NCI-H1048 (cell line): ENCODE measurements at places on chromosomes 11 and 22.

DNA sequence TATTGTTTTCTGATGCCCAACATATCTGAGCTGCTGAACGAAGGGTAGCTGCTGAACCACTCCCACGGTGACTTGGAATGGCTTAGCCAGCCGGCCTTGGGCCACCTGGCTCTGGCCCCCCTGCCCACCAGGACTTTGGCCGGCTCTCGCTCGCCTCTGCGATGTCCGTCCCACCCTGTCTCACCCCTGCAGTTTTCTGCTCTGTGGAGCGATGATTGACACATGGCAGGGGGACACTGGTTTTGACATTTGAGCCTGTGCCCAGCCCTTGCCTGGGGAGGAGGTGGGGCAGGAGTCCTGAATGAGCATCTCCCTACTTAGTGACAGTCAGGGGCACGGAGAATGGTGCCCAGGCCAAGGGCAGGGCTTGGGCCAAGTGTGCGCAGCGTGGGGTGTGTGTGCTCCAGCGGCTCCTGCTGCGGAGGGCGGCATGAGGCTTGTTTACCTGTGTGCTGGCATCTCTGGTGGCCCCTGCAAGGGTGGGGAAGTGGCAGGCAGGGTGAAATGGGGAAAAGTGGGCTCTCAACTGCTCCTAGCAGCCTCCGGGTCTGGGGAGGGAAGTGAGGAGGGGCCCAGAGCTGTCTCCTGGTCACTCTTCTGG is 15.7 kb upstream of the CDKN1C start:
- no peak for DNase-seq

GRCh38 chr11:61733120-61733978 is 19.1 kb upstream of the MYRF start:
- DNase-seq: peak; percentile 56

- DNase-seq: no peak
These were observed 13.5 kb downstream of the CD59 start for GRCh38 chr11:33722590-33723234.

DNA sequence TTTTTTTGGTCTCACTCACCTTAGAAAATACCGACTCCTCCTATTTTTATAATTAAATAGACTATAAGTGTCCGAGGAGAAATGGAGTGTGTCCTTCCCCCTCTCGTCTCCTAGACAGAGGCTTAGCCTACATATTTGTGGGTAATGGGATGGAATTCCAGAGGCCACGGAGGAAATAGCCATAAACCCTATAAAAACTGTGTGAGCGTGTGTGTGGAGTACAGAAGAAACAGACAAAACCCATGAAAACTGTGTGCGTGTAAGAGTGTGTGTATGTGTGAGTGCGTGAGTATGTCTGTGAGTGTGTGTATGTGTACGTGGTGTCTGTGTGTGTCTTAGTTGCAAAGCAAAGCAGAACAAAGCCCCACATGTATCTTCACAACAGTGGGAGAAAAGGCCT is 883.5 kb downstream of the OPCML start:
- DNase-seq: no peak

DNA sequence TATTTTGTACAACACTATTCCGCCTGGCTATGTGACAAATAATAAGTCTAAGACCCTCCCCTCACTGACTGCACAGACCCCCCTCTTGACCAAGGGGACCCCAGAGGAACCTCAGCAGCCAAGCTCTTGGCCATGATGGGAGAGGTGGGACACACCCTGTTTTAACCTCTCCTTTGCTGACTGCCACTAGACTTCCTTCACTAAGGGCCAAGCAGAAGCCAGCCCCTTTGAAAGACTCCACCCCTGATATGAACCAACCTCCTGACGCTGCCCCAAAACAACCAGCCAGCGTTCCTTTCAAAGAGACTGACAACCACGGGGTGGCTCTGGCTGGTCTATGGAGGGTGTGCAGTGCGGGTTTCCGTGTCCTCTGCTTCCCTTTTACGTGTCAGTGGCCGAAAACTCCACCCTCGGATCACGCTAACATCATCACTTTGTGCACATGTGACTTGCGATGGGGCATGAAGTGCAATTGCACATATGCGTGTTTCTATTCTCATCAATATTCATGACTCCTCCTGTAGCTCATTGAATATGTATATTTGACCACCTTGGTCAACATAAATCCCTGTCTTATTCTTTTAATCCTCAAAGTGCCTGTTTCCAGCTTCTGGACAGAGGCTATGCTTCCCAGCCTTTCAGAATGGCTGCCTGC is 643.9 kb downstream of the TBC1D22A start:
- no peak for DNase-seq

DNA sequence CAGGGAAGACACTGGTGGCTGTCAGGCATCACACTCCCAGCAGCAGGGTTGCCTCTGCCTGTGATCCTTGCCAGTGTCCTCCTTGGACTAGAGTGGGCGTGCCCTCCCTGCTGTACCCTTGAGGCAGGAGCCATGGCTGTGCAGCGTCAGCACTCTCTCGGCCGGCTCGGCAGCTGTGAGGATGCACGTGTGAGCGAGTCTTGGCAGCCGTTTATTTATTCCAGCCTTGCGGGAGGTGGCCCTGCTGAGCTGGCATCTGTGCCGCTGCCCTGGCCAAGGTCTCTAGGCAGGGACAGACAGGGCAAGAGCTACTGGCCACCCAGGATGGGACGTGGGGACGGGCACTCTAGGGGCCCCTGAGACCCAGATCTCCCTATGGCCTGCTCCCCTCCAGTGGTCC is 33.9 kb downstream of the TSPAN4 start:
- DNase-seq: no peak

DNA sequence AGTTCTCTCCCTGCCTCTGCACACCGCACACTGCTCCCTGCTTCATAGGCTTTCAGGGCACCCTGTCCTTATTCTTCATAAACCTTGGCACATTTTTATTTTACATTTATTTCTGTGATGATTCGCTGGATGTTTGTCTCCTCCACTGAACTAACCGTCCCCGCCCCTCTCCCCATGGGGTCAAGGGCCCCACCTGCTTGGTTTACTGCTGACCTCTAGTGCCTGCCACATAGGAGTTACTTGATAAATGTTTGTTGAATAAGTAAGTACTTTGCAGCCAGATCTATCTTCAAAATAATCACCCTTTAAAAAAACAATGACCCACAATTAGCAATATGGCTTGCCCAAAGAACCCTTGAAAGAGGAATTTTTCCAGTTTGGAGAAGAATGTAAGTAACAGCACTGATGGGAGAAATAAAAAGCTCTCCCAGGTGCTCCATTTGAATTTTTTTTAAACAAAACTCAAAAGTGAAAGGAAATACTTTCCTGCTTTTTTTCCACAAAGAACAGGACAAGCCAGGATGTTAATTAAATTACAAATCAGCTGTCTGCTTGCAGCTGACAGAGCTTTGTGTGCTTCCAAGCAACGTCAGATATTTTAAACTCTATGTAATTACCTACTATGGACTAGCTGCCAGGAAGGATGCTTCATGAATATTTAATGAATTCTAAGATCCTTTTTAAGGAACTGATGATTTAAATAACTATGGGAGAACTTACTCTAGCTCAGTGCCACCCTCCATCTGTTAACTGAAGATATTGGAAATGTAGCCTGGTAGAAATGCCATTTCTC is 1083.6 kb downstream of the DLG2 start:
- no peak for DNase-seq

GRCh38 chr11:2839395-2839943 is 46.1 kb downstream of the CDKN1C start:
- no peak for DNase-seq

GRCh38 chr11:125165111-125165842 is 726 bp downstream of the PKNOX2 start:
- DNase-seq: no peak
